ENCODE measurements at places on chromosomes 4 and X.

GRCh38 chr4:139943277-139943676 is 210.7 kb downstream of the MAML3 start:
- DNase-seq = no peak

DNA sequence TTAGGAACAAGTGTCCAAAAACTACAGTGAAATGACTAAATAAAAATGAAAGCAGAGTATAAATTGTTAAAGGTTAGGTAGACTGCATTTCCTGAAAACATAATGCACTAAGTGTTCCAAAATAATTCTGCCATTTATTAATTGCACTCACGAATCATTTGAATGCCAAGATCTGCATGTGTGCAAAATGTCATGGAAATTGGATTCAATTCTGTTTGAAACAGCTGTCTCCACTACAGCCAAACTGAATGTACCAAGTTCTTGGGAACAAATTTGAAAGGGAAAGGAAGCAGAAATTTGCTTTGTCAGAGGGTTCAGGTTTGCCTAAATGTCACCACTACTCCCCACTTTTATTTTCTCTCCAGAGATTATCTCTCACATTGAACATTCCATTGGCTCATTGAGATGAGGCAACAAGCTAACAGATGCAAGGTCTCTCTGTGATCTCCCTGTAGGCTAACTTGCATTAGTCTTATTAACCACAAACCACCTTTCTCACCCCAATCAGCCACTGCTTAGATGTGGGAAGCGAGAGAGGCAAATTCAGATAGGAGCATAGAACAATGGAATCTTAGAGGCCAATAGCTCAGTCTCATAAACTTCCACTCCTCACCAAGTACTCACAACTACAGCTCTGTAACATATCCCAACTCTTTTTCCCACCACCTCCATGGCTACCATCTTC is 226.6 kb downstream of the KDR start:
- no peak for DNase-seq

DNA sequence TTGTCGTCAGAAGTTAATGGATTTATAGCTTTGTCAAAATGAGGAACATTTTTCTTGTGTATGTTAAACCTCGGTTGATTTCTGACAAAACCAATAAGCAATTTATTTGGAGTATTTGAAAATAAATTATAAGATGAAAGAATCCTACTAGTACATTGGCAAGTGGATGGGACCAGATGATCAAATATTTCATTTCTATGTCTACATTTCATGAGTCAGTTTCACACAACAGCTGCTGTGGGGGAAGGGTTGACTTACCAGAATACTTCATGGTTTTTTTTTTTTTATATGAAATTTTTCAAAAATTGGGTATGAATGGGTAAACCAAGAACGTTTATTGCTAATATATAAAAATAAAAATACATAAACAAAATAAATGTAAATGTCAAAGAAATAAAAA is 39.4 kb downstream of the RAPGEF2 start:
- DNase-seq = no peak

DNA sequence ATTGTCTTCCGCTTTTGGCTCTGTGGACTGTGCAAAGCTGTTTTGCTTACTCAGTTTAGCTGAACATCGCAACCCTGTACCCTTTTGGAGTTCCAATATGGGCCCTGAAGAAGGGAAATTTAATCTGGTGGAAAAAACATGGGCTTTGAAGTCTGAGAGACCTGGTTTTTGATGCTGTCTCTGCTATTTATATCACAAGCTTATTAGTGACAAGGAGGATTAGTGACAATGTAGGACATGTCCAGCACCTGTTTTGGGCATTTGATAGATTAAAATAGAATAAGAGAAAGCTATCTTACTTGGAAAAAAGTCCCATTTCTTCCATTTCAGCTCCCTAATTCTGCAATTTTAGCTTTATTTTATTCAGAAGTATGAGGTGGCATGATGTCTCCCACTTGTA is 417.3 kb downstream of the SPRY1 start:
- no peak for DNase-seq

DNA sequence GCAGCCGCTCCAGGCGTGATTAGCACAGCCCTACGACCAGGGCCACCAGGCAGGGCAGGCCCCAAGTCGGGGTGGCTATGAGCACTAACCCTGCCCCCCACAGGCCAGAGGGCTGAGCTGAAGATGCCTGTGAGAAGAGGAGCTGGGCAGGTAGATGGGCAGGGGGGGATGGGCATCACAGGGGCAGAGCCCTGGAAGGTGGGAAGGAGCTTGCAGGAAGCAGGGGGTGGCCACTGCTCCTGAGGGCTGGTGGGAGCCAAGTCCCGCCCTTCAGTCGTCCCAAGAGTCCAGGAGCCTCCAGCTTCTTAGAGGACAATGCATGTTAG is 7.3 kb upstream of the MXD4 start:
- no peak for DNase-seq

DNA sequence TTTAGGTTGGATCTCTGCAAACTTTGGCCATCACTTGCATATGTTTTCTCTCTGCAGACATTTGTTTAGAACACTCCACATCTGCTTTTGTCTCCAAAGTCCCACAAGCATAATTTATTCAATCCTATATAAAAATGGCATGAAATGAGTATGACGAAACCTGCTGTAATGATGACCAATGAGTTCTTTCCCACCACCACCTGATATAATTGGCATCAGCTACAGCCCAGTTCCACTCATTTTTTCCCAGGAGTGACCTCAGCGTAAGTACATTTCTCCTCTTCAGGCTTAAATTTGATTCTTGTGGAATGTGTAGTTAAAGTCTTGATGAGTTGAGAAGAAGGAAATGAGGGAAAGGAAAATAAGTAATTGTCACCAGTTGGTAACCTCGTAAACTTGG is 205.1 kb downstream of the AWAT2 start:
- no peak for DNase-seq

GRCh38 chr4:12562021-12562420 is 922.1 kb downstream of the RAB28 start:
- no peak for DNase-seq

GRCh38 chr4:146143888-146144287 is 31.6 kb upstream of the LSM6 start:
- DNase-seq = no peak

GRCh38 chr4:887034-887763 is 44.9 kb downstream of the GAK start:
- no peak for DNase-seq

- no peak for DNase-seq
Measured at GRCh38 chr4:153501578-153501977, 35.4 kb downstream of the TMEM131L start.

GRCh38 chr4:98544141-98544817 is 114.1 kb downstream of the TSPAN5 start:
- no peak for DNase-seq

GRCh38 chr4:38734911-38735310 is 47.9 kb downstream of the TLR10 start:
- DNase-seq = no peak

- DNase-seq = no peak
Measured at GRCh38 chrX:49064735-49065134, 5.9 kb downstream of the CCDC120 start.
